ENCODE measurements at places on chromosomes 7 and 10.

- DNase-seq = no peak
These were observed 32.8 kb downstream of the MKRN1 start for GRCh38 chr7:140446467-140446866.

- no peak for DNase-seq
These were observed 235.1 kb downstream of the ARHGAP12 start for GRCh38 chr10:31693491-31693890.

DNA sequence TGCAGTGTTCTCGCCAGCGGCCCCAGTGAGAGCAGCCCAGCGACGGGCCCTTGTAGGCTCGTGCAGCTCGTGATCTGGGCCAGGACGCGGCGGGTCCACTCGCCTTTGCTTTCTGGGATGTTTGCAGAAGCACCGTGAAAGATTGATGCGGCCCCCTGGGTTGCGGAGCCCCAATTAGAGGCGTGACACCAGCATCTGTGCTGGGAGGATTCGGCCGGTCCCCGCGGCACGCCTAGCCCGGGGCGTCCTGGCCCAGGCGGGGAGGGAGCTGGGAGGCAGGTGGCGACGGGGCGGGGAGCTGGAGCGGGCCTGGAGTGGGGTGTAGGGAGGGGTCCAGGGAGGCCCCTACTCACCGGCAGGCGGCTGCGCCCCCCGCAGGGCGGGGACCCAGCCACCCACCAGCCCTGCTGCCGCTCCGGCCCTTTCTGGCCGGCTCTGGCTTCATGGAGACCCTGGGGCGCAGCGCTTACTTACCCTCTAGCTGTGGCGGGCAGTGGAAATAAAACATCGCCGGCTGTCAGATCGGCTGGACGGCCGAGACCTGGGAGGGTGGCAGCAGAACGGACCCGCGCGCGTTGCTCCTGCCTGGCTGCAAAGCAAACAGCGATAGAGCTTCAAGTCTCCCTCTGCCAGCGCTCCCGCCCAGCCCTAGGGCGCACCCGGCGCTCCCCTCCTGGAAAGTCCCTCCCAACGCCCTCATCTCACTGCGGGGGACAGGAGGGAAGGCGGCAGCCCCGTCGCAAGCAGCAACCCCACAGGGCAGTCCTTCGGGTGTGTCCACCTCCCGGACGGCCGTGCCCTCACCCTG is 752 bp downstream of the DRGX start:
- no peak for DNase-seq

- DNase-seq = no peak
These were observed 177.8 kb upstream of the PLPP4 start for GRCh38 chr10:120279196-120279595.

GRCh38 chr7:121081327-121081936 is 92.9 kb downstream of the CPED1 start:
- peak; percentile 67 for DNase-seq

DNA sequence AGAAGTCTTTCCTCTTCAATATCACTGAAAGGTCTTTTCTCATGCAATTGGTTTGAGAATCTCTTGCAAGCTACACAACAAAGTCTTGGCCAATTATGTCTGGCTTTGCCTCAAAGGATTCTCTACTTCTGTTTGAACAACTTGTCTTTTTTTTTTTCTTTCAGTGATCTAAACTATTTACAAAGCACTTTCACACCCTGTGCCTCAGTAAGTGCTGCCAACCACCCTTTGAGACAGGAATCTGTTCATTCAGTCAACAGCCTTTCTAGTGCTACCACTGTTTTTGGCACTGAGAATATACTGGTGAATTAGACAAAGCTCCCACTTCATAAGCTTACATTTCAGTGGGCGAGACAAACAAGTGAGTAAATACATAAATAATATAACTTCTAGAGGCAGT is 26.9 kb upstream of the SDK1 start:
- DNase-seq = no peak

DNA sequence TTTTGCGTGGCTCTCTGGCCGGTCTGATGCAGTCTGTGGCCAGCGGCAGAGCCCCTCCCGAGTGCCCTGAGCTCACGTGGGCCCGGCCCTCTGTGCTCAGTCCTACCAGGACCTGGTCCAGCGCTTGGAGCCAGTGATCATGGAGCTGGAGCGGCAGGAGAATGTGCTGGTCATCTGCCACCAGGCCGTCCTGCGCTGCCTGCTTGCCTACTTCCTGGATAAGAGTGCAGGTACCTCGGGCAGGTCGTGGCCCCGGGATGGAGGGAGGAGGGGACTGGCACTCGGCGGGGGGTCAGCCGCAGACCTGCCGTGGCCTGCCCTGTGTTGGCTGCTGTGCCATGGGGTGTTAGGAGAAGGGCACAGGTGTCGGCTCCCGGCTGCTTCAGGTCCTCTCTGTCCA is 20.0 kb downstream of the PFKFB3 start:
- no peak for DNase-seq

DNA sequence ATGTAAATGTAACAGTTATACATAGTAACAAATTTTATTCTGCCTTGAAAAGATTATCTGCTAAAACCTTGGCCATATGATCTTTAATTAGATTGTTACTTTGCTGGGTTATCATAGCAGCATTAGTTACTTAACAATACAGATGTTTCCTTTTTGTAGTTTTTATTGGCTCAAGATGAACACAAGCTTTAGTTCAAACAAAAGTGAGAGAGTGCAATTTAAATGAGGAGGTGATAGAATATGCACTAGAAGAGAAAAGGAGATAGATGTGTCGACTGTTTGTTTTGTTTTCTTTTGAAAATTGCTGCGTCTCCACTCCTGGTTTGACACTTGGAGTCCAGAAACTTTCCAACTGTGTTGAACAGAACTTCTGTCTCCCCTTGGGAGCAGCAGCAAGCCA is 91.4 kb upstream of the CAV2 start:
- DNase-seq = no peak

DNA sequence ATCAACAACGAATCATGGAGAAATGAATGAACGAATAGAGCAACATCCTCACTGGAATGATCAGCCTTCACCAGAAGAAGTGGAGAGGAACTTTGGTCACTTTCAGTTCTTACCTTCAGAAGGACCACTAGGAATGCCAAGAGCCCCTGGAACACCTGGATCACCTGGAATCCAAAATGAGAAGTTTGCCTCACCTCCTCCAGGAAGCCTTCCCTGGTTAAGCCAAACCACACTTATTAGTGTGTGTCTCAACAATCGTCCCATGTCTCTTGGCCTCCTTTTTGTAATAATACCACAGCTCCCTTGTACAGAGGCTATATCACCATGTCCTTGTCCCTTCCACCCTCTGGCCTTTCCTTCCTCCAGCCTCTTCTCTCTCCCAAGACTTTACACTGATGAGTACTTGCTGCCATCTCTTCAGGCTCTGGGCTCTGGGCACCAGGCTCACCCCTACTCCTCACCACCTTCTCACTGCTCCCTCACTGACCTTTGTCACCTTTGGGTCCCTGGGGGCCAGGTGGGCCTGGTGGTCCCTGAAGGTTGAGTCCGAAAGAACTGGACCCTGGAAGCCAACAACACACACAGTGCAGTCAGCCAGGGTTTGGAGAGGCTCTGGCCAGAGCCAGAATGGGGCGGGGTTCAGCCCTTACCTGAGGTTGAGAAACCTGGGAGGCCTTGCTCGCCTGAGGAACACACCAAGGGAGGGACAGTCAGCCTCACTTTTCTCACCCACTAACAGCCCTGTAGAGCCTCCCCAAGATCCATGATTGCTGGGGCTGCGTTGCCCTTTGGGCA is 46.5 kb downstream of the COL17A1 start:
- DNase-seq = no peak

GRCh38 chr10:80580638-80581468 is 43.2 kb downstream of the SH2D4B start:
- no peak for DNase-seq

DNA sequence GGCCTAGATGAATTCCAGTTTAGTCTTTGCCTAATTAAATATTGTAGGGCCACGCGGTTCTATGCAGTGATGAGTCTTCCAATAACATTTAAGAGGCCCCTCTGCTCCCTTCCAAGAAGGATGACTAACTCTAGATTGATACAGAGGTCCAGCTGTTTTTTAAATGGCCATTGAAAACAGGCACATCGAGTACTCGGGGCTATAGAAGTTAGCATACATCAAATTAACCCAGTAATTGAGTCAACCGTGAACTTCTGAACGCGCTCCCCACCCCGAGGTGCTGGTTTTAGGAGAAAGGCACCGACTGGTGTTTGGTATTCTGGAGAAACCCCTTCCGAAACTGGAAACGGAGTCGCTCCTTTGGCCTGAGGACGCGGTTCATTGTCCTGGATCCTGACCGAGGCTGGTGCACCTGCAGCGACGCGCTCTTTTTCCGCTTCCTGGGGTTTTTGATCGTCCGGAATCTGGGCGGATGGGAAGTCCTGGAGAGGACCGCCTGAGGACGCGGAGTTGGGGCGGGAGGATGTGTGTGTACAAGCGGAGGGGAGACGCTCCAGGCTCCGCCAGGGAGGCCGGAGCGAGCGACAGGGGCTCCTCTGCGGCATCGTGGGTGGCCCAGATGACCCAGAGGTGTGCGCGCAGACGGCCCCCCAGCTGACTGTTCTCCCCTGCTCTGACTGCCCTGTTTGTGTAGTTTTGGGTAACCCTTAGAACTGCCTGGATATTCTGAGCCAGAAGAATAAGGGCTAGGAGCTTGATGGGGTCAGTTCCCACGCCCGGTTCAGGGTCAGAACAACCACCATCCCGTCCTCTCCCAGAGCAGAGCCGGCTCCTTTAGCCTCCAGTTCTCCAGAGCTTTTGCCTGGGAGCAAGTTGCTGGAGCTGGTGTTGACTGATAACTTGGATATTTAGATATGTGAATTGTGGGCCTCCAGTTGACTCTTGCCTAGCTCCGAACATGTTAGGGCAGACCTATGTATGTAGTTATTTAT is 711 bp downstream of the FAM221A start:
- no peak for DNase-seq

DNA sequence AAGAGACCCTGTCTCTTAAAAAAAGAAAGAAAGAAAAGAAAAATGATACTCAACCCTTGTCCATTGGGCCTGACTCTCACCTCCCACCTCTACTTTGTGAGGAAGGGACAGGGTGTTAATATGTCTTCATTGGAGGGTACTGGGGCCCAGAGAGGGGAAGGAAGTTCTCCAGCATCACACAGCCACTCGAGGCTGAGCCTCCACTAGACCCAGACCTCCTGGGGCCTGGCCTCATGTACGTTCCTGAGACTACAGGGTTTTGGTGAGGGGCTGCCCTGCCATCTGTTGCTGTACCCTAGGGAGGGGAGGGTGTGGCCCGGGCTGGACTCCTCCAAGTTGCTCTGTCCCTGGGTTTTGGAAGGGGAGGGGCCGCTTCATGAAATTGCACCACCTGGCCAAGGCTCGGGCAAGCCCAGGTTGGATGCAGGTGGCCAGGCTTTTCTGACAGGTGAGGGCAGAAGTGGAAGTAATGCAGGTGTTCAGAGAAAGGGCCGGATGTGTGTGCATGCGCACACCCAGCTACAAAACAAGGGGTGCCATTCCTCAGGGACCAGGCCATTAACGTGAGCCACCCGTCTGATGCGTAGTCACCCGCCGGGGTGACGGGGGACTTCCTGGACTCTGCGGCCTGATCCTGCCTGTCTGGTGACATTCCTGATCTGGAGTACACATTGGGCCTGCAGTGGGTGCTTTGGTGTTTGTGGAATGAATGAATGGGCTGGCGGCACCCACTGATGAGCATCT is 21.7 kb downstream of the GTF2IRD1 start:
- DNase-seq = no peak

- peak; percentile 70 for DNase-seq
These were observed 52.1 kb upstream of the JCAD start for GRCh38 chr10:30111340-30112022.

GRCh38 chr7:23261843-23262452 is 15.4 kb downstream of the GPNMB start:
- peak; percentile 13 for DNase-seq

- no peak for DNase-seq
These were observed 2.7 kb downstream of the STK17A start for GRCh38 chr7:43585562-43585961.

GRCh38 chr10:68135922-68136792 is 26.9 kb downstream of the MYPN start:
- DNase-seq = peak; percentile 78

- no peak for DNase-seq
These were observed 475.6 kb downstream of the PTPRN2 start for GRCh38 chr7:158111906-158112570.

- DNase-seq = no peak
These were observed 327.3 kb downstream of the PHTF2 start for GRCh38 chr7:78125884-78126283.

GRCh38 chr7:155202106-155202871 is 95.4 kb upstream of the INSIG1 start:
- DNase-seq = no peak

GRCh38 chr10:15620836-15621515 is 98.7 kb downstream of the ITGA8 start:
- no peak for DNase-seq

DNA sequence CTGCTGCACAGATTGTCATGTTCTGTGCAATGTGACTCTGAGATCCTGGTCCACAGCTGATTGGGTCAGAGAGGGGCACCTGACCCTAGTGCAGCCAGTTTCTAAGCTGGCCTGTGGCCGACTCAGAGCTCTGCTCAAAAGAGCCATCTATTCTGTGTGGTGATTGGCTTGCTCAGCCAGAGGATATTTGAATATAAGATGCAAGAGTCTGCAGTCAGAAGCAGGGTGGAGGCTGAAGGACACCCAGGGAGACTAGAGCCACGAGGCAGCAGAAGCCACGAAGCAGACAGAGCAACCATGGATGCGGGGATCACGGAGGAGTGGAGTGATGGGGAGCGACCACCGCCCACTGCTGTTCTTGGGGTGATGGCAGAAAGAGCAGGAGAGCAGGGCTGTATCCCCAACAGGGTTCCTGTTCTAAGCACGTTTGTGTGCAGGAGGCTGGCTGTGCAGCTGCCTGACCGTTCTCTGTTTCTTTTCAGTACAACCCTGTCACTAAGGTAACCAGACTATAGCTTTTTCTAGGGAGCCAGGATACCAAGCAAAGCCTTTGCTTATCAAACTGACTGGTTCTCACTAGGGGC is 19.5 kb upstream of the RHEB start:
- DNase-seq = no peak

GRCh38 chr7:145169908-145170307 is 334.1 kb upstream of the TPK1 start:
- no peak for DNase-seq

DNA sequence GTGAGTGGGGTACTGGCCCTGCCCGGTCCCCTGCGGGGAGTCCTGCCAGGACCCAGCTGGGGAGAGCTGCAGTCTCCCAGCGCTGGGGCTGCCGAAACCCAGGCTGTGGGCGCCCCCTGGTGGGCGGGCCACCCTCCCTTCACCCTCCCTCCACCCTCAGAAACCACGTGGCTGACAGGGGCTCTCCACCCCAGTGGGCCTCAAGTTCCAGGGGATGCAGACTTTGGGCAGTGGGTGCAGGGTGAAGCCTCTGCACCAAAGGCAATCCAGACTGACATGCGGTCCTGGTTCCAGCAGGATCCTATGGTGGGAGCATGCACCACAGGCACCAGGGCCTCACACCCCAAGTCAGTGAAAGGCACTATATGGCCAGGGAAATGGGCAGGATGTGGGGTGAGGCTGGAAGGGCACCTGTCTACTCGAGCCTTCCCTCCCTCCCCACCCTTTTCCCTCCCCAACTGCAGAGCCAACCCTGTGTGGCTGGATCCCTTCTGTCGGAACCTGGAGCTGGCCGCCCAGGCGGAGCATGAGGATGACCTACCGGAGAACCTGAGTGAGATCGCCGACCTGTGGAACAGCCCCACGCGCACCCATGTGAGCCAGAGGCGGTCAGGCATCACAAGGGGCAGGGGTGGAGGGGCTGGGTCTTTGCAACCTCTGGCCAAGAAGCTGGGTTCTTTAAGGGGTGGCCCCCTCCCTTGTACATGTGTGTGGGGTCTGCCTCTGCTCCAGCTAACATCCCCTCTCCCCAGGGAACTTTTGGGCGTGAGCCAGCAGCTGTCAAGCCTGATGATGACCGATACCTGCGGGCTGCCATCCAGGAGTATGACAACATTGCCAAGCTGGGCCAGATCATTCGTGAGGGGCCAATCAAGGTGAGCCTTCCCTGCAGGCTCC is 38.8 kb downstream of the PSAP start:
- peak; percentile 11 for DNase-seq
